ENCODE measurements at places on chromosomes 2 and 18.

GRCh38 chr2:204515416-204515815 is 29.9 kb upstream of the PARD3B start:
- no peak for DNase-seq

DNA sequence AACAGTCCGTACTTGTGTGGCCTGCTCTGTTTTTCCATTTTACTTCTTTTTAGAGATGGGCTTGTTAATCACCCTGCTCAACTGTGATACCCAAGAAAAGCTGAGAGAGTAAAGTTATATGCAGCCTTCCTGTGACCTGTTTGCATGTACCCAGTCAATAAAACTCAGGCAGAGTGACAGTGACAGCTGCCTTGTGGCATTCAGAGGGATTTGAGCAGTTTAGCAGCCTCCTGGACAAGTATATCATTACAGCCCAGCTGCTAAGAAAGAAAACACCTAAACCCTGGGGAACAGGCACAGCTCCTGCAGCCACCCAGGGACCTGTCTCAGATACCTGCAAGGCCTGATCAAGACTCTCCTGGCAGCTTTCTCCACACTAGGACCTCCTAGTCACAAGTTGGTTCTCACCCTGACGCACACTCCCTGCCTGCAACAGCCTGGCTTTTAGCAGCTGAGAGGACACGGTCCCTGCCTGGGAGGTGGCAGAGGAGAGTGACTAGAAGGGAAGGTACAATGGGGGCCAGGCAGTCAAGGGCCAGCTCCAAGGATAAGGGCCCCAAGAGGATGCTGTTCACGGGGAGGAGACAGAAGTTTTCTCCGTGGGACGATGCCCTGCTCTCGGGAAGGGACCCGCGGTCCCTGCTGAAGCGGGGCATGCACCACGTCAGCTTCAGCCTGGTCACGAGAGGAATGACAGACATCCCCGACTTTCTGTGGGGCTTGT is at the start of gene LRRC30:
Gene LRRC30, plus strand, starts transcription at position 464 of the 724 bp plus-strand sequence. Its CDS starts 50 bp downstream, at position 514.
- no peak for DNase-seq

- DNase-seq = no peak
Observed at GRCh38 chr18:48962994-48963561, 12.3 kb upstream of the SMAD7 start.

DNA sequence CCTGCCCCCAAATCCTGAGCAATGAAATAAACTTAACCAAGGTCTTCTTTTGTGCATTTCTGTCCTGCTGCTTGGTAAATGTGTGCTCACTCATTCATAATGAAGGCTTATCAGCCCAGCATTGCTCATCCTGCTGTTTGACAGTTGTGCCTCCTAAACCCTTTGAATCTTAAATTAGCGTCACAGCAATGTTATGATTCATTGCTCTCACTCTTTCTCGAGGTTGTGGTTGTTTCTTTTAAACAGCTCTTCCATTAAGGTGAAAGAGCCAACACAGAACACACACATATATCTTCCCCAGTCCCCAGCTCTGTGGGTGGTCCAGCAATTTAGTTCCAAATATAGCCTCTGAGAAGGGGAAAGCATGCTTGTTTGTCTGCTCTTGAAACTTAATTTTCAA is 84.0 kb downstream of the EVA1A start:
- no peak for DNase-seq

DNA sequence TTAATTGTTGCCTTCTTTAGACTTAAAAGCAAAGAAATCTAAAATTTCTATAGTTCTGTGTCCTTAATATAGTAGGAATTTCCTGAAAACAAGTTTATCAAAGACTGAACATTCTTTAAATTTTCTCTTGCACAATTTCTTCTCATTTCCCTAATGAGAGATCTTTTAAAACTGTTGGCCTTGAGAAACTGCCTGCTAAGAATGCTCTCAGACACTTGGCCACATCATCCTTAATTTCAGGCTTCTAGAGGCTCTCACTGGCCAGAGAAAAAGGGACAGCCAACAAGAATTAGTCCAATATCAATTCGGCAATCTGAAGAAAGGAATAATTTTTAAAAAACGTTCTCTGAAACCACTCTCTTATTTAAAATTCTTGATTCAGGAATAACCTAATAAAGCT is 167.0 kb upstream of the CREB1 start:
- DNase-seq = no peak

- no peak for DNase-seq
Observed at GRCh38 chr2:129580001-129580400, 399.5 kb upstream of the RAB6C start.

DNA sequence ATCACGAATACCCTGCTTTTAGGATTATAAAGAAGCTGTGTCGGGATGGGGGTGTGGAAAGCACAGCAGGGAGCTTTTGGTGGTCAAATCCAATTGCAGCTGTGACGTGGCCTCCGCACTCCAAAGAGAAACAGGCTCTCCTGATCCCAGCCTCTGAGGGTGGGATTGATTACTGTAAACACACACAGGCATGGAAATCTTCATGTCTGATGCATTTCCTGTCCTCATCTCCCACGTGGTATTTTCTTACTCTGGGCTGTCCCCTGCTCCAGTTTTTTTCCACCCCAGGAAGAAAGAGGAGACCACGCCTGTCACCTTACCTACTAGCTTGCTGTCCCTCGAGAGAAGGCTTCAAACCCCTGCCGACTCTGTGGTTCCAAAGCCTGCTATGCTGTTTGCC is 22.7 kb downstream of the RNF152 start:
- DNase-seq = no peak

DNA sequence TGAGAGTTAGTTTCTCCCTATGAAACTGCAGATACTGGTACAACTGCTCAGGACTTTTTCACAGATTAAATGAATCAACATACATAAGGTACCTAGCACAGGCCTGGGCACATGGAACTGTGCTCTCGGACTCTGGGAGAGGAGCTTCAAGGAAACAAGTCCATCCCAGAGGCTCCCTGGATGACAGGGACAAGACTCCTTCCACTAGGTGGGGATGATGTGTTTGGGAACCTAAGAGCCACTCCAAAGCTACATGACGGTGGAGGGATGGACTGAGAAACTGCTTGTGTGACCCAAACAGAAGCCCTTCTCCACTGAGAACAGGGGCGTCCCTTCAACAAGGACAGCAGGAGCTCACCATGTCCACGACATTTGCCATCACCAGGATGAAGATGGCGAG is 37.1 kb downstream of the CENPO start:
- DNase-seq = no peak

GRCh38 chr2:124822516-124822915 is 797.4 kb downstream of the CNTNAP5 start:
- DNase-seq = no peak

GRCh38 chr2:237085248-237086221 is at the start of gene COPS8:
COPS8 (plus strand) TSS chr2:237085889; CDS start chr2:237085965, 76 bp downstream.
- DNase-seq = peak; percentile 77

DNA sequence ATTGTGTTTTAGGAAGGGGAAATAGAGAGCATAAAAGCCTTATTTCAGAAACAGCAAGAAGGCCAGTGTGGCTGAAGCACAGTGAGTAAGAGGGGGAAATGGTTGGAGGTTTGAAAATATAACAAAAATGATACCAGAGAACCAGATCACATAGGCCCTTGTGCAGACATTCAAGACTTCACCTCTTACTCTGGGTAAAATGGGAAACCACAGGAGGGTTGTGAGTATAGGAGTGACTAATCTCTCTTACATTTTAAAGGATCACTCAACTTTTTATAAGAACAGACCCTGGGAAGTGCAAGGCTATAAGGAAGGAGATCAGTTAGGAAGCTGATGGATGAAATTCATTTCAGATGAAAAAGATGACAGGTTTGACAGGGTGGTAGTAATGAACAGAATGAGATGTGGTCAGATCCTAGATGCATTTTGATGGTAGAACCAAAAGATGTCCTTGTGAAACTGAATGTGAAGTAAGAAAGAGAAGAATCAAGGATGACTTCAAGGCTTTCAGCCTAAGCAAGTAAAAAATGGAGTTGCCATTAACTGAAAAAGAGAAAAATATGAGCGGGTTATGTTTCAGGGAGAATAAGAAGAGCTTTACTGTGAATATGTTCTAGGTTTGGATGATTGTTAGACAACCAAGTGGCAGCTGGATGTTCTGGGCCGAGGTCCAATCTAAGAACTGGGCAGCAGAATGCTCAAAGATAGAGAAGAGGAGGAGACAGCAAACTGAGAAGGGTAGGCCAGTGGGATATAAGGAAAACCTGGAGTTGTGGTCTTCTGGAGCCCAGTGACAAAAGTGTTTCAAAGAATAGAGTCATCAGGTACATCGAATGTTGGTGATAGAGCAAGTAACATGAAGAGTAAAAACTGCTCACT is 65.1 kb downstream of the USP40 start:
- no peak for DNase-seq

DNA sequence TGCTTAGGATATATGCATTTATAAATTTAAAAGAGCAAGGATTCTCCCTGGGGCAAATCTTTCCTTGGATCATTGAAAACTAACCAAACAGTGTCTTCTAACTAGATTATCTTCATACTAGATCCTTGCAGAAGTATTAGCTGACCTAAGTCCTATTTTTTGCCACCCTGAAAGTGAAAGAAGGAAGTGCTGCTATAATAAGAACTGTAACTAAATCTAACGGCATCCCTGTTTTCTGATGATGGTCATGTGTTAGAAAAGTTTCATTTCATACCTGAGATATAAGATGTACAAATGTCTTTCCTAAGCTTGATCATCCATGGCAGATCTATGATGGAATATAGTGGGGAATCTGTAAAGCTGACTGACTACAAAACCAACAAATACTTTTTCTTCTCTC is 102.7 kb downstream of the MAP2 start:
- no peak for DNase-seq

DNA sequence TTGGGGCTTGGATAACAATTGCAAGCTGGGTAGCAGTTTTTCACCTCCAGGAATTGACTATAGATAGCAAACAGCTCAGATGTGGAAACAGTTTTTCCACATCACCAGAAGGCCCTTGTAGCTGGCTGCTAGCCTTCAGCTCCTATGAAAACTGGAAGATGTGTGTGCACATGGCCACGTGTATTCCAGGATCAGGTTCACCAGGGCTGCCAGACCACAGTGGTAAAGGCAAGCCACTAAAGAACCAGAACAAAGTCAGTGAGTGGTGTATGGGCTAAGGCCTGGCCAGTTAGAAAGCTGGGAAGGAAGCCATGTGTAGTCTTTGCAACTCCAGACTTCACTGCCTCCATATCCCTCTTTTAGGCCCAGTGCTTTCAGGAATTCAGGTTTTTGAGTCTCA is 12.9 kb downstream of the LRRTM1 start:
- no peak for DNase-seq

- no peak for DNase-seq
Observed at GRCh38 chr18:23442958-23443357, 10.1 kb upstream of the RIOK3 start.

DNA sequence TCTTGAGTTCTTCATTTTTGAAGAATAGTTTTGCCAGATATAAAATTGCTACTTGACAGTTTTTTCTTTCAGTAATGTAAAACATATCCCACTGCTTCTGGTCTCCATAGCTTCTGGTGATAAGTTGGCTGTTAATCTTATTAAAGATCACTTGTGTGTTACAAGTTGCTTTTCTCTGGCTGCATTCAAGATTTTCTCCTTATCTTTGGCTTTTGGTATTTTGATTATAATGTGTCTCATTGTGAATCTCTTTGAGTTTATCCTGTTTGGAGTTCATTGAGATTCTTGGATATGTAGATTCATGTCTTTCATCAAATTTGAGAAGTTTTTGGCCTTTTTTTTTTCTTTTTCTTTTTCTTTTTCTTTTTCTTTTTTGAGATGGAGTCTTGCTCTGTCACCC is 20.2 kb upstream of the ADNP2 start:
- DNase-seq = no peak

DNA sequence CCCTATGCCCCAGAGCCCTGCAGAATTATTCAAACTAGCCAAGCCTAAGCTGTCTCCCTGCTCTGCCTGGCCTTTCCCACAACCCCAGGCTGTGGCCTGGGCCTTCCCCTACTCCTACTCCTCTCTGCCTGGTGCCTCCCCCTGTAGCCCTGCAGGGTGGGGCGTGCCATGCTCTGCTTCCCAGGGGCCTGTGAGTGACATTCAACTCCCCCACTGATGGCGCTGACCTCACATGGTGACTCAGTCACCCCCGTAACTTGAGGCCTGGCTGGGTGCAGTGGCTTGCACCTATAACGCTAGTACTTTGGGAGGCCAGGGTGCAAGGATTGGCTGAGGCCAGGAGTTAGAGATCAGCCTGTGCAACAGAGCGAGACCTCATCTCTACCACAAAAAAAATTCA is 60.6 kb downstream of the KIF1A start:
- DNase-seq = no peak

Measured in GF-D8 (cell line).